Glutamatergic neuron (in vitro differentiated cells): ENCODE measurements at places on chromosomes 6 and 20.

DNA sequence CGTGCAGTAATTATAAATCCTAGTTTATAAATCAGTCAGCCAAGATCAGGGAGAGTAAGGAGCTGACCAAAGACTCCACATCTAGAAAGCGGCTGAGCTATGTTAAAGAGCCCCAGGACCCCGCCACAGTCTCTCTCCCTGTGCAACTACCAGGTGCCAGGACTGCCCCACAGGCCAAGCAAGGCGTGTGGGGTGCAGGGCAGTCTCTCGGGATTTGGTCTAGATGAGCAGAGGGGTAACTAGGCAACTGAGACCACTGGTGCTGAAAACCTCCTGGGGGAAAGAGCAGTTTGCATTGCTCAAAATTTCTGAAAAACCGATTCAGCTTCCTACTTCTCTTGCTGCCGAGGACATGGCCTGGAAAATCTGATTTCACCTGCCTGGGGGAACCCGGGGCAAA is 10.4 kb downstream of the PMEPA1 start:
- DNase-seq = no peak
- no peaks in the 10 kb centered on the region for H3K27me3 ChIP-seq
- H3K4me1 ChIP-seq = peaks cover 24% of the 10 kb centered on the region
- no peaks in the 10 kb centered on the region for H3K36me3 ChIP-seq

- H3K4me3 ChIP-seq = no peak overlapping the region
- no peak for DNase-seq
- H3K27ac ChIP-seq = no peak overlapping the region
- no peaks in the 10 kb centered on the region for H3K27me3 ChIP-seq
- peaks cover 16% of the 10 kb centered on the region for H3K4me1 ChIP-seq
- H3K36me3 ChIP-seq = peaks cover 9% of the 10 kb centered on the region
Measured at GRCh38 chr20:4901031-4901818, 100.1 kb downstream of the SLC23A2 start.

- no peak overlapping the region for H3K4me3 ChIP-seq
- no peak overlapping the region for H3K27ac ChIP-seq
- no peak for DNase-seq
- peaks cover 6% of the 10 kb centered on the region for H3K4me1 ChIP-seq
- H3K27me3 ChIP-seq = peaks cover 4% of the 10 kb centered on the region
- no peaks in the 10 kb centered on the region for H3K36me3 ChIP-seq
Measured at GRCh38 chr6:107033126-107033525, 5.1 kb downstream of the MTRES1 start.

- DNase-seq = no peak
- H3K4me1 ChIP-seq = peaks cover 63% of the 10 kb centered on the region
- no peaks in the 10 kb centered on the region for H3K36me3 ChIP-seq
- peak overlapping the region; percentile 31 for H3K4me3 ChIP-seq
- H3K27ac ChIP-seq = peak overlapping the region; percentile 90
Measured at GRCh38 chr6:158803733-158804143, 15.4 kb downstream of the EZR start.

DNA sequence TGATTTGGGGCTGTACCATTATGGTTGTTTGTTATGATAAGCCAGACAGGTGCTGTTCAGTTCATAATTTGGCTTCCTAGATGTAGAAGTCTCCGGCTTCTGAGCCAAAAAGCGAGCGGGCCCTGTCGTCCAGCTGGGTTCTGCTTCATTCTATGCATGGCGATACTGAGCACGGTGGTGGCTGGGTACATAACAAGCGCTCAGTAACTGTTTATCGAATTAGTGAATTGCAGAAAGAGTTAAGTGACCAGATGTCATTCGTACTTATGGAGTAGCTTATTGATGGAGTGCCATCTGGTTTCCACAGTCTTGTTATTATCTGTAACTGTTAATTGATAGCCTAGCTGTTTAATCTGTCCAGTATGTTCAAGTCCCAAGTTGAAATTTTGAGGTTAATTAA is 85.0 kb downstream of the DTD1 start:
- H3K36me3 ChIP-seq = no peaks in the 10 kb centered on the region
- peaks cover 32% of the 10 kb centered on the region for H3K4me1 ChIP-seq
- DNase-seq = no peak
- H3K4me3 ChIP-seq = peak overlapping the region; percentile 58

DNA sequence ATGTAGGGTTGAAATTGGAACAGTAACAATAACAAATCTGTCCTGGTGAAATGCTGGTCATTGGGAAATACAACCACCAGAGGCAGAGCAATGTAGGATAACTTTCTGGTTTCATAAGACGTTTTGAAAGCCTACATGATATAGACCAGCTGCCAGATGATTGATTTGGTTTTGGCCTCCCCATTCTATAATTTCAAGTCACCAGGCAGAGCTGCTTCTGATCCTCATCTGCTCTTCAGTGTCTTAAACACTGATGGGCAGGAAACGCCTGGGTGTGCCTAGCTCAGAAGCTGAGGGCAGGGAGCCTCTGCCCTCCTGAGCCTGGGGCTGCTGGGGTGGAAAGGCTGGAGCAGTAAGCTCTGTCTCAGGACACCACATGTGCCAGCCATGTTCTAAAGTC is 24.5 kb downstream of the DHX35 start:
- H3K4me1 ChIP-seq = peaks cover 7% of the 10 kb centered on the region
- no peak for DNase-seq
- H3K4me3 ChIP-seq = no peak overlapping the region
- H3K27ac ChIP-seq = no peak overlapping the region

- H3K4me3 ChIP-seq = peak overlapping the region; percentile 56
- H3K27me3 ChIP-seq = peaks cover 24% of the 10 kb centered on the region
- no peaks in the 10 kb centered on the region for H3K36me3 ChIP-seq
- H3K27ac ChIP-seq = no peak overlapping the region
- H3K4me1 ChIP-seq = peaks cover 2% of the 10 kb centered on the region
Measured at GRCh38 chr6:1380625-1381427, 8.6 kb upstream of the FOXF2 start.

DNA sequence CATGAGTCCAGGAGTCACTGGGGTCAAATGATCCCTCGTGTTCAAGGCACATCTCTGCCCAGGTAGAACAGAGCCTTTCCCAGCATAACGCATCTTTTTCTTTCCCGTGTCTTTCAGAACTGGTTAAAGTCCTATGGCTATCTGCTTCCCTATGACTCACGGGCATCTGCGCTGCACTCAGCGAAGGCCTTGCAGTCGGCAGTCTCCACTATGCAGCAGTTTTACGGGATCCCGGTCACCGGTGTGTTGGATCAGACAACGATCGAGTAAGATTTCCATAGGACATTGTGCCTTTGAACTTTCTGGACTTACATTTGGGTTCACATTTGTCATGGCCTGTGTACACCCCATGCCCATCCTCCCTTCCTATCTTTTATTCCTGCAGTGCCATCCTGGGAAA is 20.2 kb downstream of the MMP24 start:
- H3K27ac ChIP-seq = no peak overlapping the region
- H3K36me3 ChIP-seq = no peaks in the 10 kb centered on the region
- H3K4me3 ChIP-seq = no peak overlapping the region

DNA sequence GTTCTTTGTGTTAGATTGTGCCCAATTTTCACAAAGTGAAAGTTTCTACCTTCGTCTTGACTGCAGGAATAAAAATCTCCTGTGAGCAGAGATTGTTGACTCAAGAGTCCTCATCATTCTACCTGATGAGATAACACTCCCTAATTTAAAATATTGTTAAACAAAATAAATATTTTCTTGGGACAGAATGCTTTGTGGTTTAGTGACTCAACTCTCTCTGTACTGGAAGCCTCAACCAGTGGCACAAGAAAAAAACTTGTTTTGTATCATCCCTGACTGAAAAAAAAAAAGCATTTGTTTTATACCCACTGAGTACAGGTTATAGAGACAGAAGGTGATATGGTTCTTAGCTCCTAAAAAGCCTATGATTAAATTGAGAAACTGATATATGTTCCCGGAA is 78.9 kb downstream of the CRYBG1 start:
- no peak for DNase-seq
- H3K36me3 ChIP-seq = no peaks in the 10 kb centered on the region

GRCh38 chr6:105911106-105911629 is 175.0 kb upstream of the PRDM1 start:
- H3K27me3 ChIP-seq = no peaks in the 10 kb centered on the region
- no peak for DNase-seq
- H3K27ac ChIP-seq = no peak overlapping the region
- no peaks in the 10 kb centered on the region for H3K36me3 ChIP-seq
- H3K4me3 ChIP-seq = no peak overlapping the region

DNA sequence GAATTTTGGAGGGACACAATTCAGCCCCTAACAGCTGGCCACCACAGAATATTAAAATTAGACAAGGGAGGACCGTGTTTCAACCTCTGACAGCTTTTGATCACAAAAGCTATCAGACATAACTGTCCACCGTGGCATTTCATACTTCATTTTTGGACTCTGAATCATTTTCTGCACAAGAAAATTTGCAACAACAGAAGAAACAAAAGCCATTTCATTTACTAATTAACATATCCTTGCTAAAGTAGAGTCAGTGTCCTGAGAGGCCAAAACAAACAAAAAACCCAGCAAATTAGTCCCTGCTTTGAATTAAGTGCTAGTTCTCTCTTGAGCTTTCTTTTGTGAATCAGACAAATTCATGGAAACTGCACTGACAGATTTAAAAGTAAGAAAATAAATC is 17.6 kb upstream of the COL12A1 start:
- H3K27me3 ChIP-seq = no peaks in the 10 kb centered on the region
- H3K4me1 ChIP-seq = peaks cover 19% of the 10 kb centered on the region
- H3K4me3 ChIP-seq = no peak overlapping the region
- DNase-seq = no peak
- H3K27ac ChIP-seq = peak overlapping the region; percentile 75

- no peak for DNase-seq
- H3K27me3 ChIP-seq = peaks cover 2% of the 10 kb centered on the region
- no peak overlapping the region for H3K27ac ChIP-seq
- H3K4me3 ChIP-seq = peak overlapping the region; percentile 56
- no peaks in the 10 kb centered on the region for H3K36me3 ChIP-seq
- peaks cover 62% of the 10 kb centered on the region for H3K4me1 ChIP-seq
Measured at GRCh38 chr6:89564752-89565427, 73.7 kb downstream of the LYRM2 start.

DNA sequence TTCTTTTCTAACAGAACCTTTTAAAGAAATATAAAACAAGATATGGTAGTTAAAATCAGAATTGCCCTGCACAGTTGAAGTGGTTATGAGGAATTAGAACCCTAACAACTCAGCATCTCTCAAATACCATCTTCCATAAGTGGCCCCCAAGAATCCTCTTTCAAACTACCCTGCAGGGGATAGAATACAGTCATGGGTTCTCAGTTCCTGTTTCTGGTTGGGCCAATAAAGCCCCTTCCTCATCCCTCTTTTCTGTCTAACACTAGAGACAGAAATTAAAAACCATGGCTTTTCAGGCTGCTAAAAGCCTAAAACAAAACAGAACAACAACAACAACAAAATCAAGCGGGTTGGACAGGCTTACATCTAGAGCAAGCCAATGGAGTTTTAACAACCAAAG is 6.7 kb upstream of the LCA5 start:
- H3K36me3 ChIP-seq = no peaks in the 10 kb centered on the region
- peaks cover 2% of the 10 kb centered on the region for H3K27me3 ChIP-seq

- no peak overlapping the region for H3K27ac ChIP-seq
- H3K4me3 ChIP-seq = no peak overlapping the region
- peaks cover 7% of the 10 kb centered on the region for H3K4me1 ChIP-seq
- H3K27me3 ChIP-seq = peaks cover 4% of the 10 kb centered on the region
- no peaks in the 10 kb centered on the region for H3K36me3 ChIP-seq
Measured at GRCh38 chr6:168129292-168130167, 50.5 kb upstream of the FRMD1 start.

- H3K27ac ChIP-seq = no peak overlapping the region
- H3K4me3 ChIP-seq = no peak overlapping the region
- no peak for DNase-seq
- no peaks in the 10 kb centered on the region for H3K27me3 ChIP-seq
- no peaks in the 10 kb centered on the region for H3K36me3 ChIP-seq
Measured at GRCh38 chr6:121491576-121491975, 56.1 kb downstream of the GJA1 start.

DNA sequence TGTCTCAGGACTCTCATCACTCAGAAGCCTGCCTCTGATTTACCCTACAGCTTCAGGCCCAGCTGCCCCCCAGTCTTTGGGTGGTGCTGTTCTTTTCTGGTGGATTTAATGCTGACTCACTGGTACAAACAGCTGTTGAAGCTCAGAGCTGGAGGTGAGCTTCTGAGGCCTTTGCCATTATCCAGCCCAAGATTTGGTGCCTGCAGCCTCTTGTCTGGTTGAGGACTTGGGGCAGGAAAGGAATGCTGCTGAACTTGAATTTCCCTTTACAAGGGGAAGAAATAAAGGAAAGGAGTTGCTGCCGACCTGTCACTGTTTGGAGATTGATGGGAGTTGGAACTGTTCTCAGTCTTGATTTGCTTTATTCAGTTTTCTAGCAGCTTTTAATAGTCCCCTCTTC is 19.8 kb downstream of the ABCF1 start:
- DNase-seq = no peak
- no peak overlapping the region for H3K27ac ChIP-seq
- peaks cover 2% of the 10 kb centered on the region for H3K27me3 ChIP-seq
- H3K36me3 ChIP-seq = no peaks in the 10 kb centered on the region
- no peak overlapping the region for H3K4me3 ChIP-seq
- H3K4me1 ChIP-seq = peaks cover 6% of the 10 kb centered on the region

DNA sequence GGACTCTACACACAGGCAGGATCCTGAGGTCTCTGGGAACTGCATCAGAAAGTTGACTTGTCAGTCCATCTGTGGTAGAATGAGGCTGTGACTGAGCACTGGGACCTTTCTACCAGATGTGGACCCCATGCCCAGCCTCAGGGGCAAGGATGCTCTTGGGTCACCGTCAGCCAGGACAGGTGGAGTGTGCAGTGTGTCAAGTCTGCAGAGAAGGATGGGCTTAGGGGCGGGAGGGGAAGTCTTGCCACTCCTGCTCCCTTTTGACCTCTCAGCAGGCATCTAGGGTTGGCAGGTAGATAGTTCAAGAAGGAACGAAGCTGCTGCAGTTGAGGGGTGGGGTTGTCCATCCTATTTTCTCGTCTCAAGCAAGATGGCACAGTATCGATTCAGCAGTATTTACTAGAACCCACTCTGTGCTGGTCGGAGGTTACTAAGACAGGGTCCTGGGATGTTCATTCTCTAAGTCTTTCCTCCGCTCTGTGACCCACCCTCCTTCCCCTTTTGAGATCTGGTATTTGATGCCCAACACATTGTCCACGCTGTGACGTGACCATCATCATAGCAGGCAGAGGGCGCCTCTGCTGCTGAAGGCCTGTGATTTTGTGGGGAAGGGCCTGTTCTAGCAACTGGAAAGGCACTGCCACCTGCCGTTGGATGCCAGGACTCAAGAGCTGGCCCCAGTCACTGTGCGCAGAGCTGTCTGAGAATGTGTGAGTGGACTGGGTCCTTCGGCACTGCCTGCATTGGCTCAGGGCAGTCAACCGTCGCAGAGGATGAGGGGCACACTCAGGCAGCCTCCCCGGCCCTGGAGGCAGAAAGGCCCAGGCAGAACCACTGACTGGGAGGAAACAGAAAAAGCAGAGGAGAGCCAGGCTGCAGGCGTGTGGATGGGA is 23.2 kb downstream of the RBCK1 start:
- peaks cover 8% of the 10 kb centered on the region for H3K36me3 ChIP-seq
- DNase-seq = peak; percentile 62
- H3K27me3 ChIP-seq = peaks cover 3% of the 10 kb centered on the region
- H3K27ac ChIP-seq = no peak overlapping the region

GRCh38 chr6:53959717-53960116 is 151.5 kb upstream of the MLIP start:
- no peak overlapping the region for H3K27ac ChIP-seq
- no peaks in the 10 kb centered on the region for H3K27me3 ChIP-seq
- H3K4me1 ChIP-seq = peaks cover 7% of the 10 kb centered on the region
- H3K4me3 ChIP-seq = no peak overlapping the region
